ENCODE measurements at places on chromosomes 12 and 14. TPM values are rescaled to one million over a fixed set of nuclear protein-coding genes. Genes with fewer than 3 reads are reported as not detected.
A peak's percentile ranks its signal among the peaks of the same experiment; 100 is the strongest.

- H3K4me1 ChIP-seq, result no peaks in the 10 kb centered on the region
- no peak overlapping the region for H3K4me3 ChIP-seq
- no peaks in the 10 kb centered on the region for H3K27me3 ChIP-seq
- no peaks in the 10 kb centered on the region for H3K36me3 ChIP-seq
Observed at GRCh38 chr12:117742721-117743120, 226.1 kb downstream of the KSR2 start.

DNA sequence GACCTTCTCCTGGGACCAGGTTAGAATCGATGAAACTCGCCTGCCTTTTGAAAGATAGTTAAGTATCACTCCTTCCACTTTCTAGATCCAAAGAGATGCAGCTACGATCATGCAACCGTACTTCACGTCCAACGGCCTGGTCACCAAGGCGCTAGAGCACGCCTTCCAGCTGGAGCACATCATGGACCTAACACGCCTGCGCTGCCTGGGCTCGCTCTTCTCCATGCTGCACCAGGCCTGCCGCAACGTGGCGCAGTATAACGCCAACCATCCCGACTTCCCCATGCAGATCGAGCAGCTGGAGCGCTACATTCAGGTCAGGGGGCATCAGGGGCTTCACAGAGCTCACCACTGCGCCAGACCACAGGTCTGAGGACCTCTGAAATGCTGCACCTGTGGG lies 51.4 kb downstream of the DYNC1H1 start:
- DNase-seq, result no peak
- H3K4me3 ChIP-seq, result no peak overlapping the region
- H3K4me1 ChIP-seq, result peaks cover 3% of the 10 kb centered on the region

Gene BAZ1A
- total RNA-seq, result 35.2 TPM

GRCh38 chr14:96105089-96105925 lies 66.1 kb downstream of the C14orf132 start:
- DNase-seq, result no peak
- H3K27ac ChIP-seq, result peak overlapping the region; percentile 95
- no peaks in the 10 kb centered on the region for H3K27me3 ChIP-seq
- no peaks in the 10 kb centered on the region for H3K36me3 ChIP-seq
- H3K4me3 ChIP-seq, result no peak overlapping the region
- H3K4me1 ChIP-seq, result peaks cover 7% of the 10 kb centered on the region

DNA sequence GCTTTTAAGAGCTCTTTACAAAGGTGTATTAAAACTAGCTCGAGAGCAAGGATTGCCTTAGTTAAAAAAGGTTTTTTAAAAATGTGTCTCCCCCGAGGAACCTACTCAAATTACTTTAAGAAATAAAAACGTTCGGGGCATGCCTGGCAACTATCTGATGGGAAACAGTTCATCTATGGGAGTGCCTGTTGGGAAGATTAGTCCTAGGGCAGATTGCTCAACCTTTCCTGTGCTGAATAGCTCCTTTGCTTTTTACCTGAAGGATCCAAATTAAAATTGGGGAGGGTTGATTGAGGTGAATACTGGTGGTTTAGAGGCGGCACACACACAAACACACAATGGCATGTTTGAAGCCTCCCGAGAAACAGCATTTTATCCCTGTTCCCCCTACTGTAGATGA lies 541.4 kb upstream of the ATP2B1 start:
- no peak overlapping the region for H3K4me3 ChIP-seq
- no peak for DNase-seq
- no peak overlapping the region for H3K27ac ChIP-seq
- no peaks in the 10 kb centered on the region for H3K27me3 ChIP-seq
- H3K4me1 ChIP-seq, result no peaks in the 10 kb centered on the region

Gene KCTD10
- 106 TPM for total RNA-seq

DNA sequence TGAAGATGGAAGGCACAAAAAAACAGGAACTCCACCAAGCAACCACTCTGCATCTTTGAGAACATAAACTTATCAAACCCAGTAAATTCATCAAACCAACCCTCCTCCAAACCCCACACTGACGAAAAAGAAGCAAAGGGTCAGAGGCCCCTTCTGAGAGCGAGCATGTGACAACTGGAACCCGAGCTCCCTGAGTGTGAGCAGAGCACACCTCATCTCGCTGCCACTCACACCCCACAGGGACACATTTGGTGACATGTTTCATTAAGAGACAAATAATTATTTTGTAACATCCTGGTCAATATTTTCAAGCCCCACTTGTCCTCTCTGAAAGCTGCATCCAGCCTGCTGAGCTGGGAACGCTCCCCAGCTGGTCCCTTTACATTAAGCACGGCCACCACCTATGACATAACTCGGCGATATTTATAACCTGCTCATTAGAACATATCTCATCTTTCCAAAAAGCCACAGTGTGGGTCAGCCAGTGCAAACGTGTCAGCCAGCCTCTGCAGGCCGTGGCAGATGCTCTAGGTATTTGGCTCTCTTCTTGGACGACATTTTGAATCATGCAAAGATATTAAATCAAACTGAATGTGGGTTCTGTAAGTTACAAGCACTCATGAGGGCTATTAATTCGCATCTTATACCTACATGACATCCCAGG lies 120.1 kb downstream of the TTC7B start:
- H3K27ac ChIP-seq, result no peak overlapping the region
- no peak overlapping the region for H3K4me3 ChIP-seq
- DNase-seq, result no peak

DNA sequence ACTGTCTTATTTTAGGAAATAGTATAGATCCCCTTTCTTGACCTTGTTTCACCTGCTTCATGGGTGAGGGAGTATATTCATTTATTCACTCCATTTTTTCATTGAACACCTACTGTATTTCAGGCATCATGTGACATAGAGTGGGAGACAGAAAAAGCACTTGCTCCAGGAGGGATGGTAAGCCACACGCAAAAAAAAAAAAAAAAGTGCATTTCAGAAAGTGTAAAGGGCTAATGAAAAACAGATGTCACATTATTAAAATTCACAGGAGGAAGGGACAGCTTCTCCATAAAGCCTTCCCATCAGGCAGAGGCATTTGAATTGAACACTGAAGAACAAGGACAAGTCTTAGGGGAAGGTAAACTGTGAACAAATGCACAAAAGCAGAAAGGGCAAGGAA lies 7.5 kb downstream of the SLC8A3 start:
- no peaks in the 10 kb centered on the region for H3K36me3 ChIP-seq
- no peaks in the 10 kb centered on the region for H3K27me3 ChIP-seq
- H3K4me1 ChIP-seq, result no peaks in the 10 kb centered on the region

GRCh38 chr12:94532490-94533422 lies 73.1 kb upstream of the CEP83 start:
- DNase-seq, result peak; percentile 47
- no peak overlapping the region for H3K27ac ChIP-seq
- peaks cover 2% of the 10 kb centered on the region for H3K27me3 ChIP-seq
- H3K4me1 ChIP-seq, result no peaks in the 10 kb centered on the region
- H3K4me3 ChIP-seq, result no peak overlapping the region

Gene CMKLR1
- under 0.01 TPM for total RNA-seq

DNA sequence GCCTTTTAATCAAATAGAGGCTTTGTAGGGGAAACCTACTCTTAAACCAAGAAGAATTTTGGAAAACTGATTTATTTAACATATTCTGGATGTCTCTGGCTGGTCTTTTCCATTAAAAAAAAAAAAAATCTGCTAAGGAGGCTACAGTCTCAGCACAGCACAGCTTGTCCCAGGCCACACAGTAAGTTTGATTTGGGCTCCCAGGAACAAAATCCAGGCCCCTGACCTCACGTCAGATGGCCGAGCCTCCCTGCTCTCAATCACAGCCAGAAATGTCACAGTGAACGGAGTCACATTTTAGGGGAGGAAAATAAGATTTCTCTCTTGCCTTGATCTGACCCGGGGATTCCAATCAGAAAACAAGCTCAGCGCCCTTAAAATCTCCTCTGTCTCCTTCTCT lies 72.9 kb upstream of the TBX5 start:
- peaks cover 10% of the 10 kb centered on the region for H3K27me3 ChIP-seq
- H3K36me3 ChIP-seq, result no peaks in the 10 kb centered on the region
- no peak for DNase-seq
- no peak overlapping the region for H3K27ac ChIP-seq

Gene KTN1
- 164 TPM for total RNA-seq

Gene TAS2R43
- 0.99 TPM for total RNA-seq

DNA sequence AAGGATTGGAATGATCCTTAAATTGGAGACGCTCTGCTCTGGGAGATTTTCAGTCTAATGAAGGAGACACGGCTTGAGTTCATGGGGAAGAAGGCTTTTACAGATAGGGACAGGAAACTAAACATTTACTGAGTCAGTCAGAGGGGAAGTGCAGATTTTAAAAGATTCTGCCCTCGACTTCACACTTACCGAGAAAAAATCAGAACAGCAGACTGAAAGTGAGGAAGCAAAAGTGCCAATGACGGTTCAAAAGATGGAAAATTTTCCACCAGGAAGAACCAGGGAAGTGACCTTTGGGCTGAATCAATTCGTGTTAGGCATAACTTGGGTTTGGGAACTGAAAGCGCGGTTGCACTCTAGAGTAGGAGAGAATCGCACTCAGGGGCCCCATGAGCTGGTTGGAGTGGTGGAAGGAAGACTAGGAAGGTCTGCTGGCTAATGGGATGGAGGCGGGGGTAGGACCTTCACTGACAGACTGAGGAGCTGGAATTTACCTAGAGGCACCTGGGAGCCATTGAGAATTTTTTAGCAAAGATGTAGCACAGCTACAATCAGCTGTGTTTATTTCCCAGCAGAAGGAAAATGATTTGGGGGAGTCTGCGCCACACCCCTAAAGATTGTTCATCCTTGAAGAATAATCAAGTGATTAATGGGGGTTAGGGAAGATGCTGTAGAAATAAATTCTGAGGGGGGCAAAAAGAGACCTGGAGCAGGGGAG lies 1.2 kb downstream of the KCNK13 start:
- H3K4me3 ChIP-seq, result no peak overlapping the region
- peaks cover 42% of the 10 kb centered on the region for H3K27me3 ChIP-seq
- H3K27ac ChIP-seq, result no peak overlapping the region
- no peak for DNase-seq
- H3K36me3 ChIP-seq, result no peaks in the 10 kb centered on the region

GRCh38 chr12:96828169-96828789 lies 78.8 kb upstream of the NEDD1 start:
- H3K27me3 ChIP-seq, result no peaks in the 10 kb centered on the region
- H3K27ac ChIP-seq, result no peak overlapping the region
- DNase-seq, result no peak
- no peaks in the 10 kb centered on the region for H3K4me1 ChIP-seq
- no peak overlapping the region for H3K4me3 ChIP-seq

Gene PPP2R5E
- 19.3 TPM for total RNA-seq

DNA sequence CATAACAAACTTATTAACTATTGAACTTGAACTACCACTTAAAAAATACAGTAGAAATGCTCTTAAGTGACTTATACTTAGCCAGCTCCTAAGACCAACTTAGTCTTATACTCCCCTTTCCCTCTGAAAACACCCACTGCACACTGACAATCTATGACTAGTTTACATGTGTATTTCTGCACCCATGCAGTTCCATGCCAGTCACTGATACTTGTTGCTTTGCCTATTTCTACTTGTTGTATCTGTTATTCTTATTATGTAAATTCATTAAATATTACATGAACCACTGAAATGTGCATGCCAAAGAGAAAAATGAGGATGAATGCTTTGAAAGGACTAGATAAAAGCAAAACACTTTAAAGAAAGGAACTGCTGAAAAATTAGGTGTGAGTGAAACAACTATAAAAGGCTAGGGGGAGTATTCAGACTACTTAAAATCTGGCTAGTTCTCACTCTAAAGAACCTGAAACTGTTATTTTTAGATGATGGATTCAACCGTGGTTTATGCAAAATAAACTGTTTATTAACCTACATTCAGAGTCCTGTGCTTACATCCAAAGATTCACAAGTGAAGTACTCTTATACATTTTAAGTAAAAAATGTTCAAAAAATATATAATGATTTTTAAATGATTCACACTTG lies 74.7 kb downstream of the RPS6KA5 start:
- H3K4me1 ChIP-seq, result no peaks in the 10 kb centered on the region
- H3K27me3 ChIP-seq, result no peaks in the 10 kb centered on the region
- H3K36me3 ChIP-seq, result no peaks in the 10 kb centered on the region
- no peak overlapping the region for H3K4me3 ChIP-seq

DNA sequence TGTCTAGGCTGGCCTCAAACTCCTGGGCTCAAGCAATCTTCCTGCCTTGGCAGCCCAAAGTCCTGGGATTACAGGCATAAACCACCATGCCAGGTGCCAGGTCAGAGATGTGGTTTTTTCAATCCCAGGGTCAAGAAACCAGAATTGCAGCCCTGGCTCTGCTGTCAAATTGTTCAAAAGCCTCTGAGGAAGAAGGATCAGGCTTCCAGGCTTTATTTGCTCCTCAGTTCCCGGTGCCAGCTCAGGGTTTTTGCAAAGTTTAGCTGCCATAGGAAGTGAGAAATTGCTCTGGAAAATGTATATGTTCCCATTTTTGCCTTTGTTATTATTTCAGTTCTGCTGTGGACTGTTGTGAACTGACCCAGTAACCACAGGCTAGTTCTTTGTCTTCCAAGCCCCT lies 28.7 kb downstream of the WNT5B start:
- H3K27me3 ChIP-seq, result no peaks in the 10 kb centered on the region
- H3K4me3 ChIP-seq, result no peak overlapping the region
- no peaks in the 10 kb centered on the region for H3K4me1 ChIP-seq
- H3K27ac ChIP-seq, result no peak overlapping the region
- peak; percentile 33 for DNase-seq

DNA sequence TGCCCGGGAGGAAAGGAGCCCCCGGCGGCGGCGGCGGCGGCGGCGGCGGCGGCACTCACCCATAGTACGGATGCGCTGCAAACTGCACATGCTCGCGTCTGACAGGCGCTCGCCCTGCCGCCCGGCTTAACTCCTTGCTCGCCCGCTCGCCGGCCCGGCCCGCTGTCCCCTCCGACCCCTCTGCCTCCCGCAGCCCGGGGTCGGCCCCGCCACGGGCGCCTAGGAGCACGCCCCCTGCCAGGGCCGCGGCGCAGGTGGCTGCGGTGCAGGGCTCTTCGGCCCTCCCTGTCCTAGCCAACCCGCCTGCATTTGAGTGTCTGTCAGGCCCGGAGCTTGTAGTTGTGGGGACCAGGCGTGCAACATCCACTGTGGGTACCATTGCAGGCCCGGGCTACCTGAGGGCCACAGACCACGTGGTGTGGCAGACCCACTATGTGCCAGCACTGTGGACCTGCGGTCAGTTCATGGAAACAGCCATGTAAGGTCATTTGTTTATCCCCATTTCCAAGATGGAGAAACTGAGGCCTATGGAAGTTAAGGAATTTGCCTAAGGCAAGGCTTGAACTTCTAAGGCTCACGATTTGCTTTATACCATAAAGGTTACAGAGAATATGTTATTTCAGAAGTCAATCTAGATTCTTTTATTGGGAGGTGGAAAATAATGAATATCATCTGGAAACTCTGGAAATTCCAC lies 17.6 kb upstream of the PLEKHH1 start:
- H3K27ac ChIP-seq, result no peak overlapping the region
- no peaks in the 10 kb centered on the region for H3K4me1 ChIP-seq
- no peaks in the 10 kb centered on the region for H3K36me3 ChIP-seq
- peaks cover 26% of the 10 kb centered on the region for H3K27me3 ChIP-seq

All from fibroblast of lung (primary cell).